G401 (cell line): ENCODE measurements at places on chromosomes 5 and 9. TPM values are rescaled to one million over a fixed set of nuclear protein-coding genes. Genes with fewer than 3 reads are reported as not detected.
A peak's percentile ranks its signal among the peaks of the same experiment; 100 is the strongest.

DNA sequence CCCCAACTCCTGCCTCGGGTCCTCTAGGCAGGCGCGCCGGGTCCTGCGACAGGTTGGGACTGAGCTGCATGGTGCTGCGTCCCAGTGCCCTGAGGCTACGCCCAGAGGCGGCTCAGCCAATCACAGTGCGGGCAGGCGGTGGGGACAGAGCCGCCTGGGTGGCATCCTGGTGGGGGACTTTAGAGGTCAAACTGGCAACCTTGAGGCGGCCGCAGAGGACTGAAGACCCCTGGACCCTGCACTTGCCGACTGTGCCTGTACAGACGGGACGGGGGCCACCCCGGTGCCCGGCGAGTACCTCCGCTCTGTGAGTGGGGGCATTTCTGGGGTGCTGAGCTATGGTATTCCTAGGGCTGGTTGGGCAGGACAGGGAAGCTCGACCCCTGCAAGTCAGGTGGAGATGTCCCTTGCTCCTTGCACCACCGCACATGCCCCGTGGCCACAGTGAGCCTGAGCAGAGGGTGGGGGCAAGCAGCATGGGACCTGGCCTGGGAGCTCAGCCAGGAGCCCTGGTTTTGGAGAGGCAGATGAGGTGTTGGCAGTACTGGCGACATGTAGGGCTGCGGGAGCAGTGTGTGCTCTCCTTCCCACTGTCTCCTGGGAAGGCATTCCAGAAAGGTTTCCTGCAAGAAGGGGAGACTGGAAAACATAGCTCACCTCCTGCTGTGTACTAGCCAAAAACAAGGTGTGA lies 45.5 kb downstream of the CTSL start:
- DNase-seq = no peak

GRCh38 chr9:135146766-135147473 lies 59.5 kb downstream of the OLFM1 start:
- DNase-seq = peak; percentile 56

Gene EQTN
- total RNA-seq = not detected in 2 replicates

- no peak for DNase-seq
These were observed 123.0 kb upstream of the MTAP start for GRCh38 chr9:21679432-21679831.

DNA sequence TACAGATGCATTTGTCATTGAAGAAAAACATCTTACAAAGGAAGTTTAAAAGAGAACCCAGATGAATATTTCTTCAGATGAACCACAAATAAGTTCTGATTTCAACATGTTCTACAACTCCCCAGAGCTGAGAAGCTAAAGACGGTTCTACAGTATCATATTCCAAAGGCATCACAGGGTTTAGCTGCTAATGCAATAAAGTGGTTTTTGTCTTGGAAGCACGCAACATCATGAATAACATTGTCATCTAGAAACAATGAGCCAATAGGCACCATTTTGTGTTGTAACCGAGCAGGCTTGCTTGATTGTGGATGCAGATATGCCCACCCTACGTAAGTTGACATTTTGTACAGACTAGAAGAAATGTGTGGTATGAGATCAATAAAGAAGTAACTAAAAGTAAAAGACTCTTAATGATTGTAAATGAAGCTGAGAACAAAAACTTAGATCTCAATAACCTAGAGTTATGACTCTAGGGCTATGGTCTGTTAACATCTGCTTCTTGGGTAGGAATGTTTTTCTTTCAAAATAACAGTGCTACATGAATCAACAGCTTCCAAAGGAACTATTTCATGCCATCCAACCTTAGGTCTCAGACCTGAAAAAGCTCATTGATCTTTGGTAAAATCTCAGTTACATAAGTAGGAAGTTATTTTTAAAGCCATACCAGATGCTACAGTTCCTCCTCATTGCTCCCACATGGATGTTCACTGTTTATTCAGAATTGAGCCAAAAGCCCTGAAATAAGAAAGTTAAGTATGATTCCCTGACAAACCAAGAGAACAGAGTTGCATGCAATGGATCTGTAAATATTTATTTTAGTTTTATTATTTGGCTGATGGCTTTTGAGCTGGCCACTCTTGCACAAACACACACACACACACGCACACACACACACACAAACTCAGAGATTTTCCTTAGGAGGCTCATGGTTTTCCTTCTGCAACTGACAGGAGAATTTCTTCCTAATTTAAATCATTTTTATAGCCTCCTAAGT lies 118.7 kb upstream of the SLCO6A1 start:
- DNase-seq = peak; percentile 10

Gene EIF4E1B
- not detected in 2 replicates for total RNA-seq

Gene SPINK7
- total RNA-seq = not detected in 2 replicates

- DNase-seq = no peak
These were observed 75.7 kb downstream of the GCNT4 start for GRCh38 chr5:74976651-74977050.

GRCh38 chr5:36701085-36701698 lies 94.8 kb downstream of the SLC1A3 start:
- no peak for DNase-seq

DNA sequence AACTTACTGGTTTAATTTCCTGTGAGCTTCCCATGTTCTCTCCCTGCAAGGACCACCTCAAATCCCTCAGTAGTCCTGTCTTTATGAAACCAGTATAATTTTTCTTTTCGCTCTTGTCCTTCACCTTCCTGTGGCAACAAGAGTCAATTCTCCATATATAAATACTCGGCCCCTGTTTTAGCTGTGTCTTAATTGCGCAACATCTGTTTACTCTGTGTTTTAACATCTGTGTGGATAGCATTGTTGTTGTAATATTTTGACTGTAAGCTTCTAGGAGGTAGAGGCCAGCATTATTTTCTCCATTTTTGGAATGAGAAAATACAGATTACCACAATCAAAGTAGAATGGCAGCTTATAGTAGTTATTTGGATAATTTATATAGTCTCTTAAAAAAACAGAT lies 30.2 kb upstream of the CDKN2B start:
- no peak for DNase-seq

DNA sequence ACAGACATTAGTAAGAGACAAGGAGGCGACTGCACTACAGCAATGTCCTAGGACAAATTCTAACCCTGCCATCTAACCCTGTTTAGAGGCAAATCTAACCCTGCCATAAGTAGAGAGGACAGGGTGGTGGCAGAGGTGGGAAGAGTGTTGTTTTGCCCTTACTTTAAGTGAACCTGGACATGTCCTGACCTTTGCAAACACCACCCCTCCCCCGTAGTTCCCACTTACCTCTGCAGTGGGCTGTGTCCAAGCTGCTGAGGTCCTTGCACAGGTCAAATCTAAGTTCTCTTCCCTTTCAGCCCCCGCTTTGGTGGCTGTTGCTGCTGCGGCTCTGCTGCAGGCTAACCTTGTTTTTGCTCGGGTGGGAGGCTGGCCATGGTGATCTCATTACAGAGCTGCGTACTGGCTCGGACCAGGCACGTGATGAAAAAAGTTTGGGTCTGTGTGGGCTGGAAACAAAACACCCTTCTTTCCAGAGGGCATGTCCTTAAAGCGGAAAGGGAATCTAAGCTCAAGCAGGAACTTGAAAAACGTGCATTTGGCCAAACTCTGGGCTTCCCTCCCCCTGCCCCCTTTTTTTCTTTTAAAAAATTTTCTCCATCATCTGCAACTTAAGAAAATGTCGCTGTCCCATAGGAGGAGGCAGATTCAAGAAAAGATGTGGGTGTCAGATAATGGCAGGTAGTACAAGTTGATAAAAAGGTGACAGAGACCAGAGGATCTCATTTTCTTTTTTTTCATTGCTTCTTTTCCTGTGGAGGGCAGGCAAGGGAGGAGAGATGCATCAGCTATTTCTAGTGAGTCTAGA lies at the start of gene FAXDC2:
Gene FAXDC2 (minus strand): TSS at position 349 of the 808 bp plus-strand sequence. CDS start 12,425 bp downstream, outside the sequence.
- peak; percentile 47 for DNase-seq

- DNase-seq = no peak
These were observed 511.5 kb downstream of the ZNF608 start for GRCh38 chr5:124234770-124235562.

Gene IFNA2
- total RNA-seq = not detected in 2 replicates

Gene WNK2
- total RNA-seq = 5.8 and 8.9 TPM in 2 replicates

DNA sequence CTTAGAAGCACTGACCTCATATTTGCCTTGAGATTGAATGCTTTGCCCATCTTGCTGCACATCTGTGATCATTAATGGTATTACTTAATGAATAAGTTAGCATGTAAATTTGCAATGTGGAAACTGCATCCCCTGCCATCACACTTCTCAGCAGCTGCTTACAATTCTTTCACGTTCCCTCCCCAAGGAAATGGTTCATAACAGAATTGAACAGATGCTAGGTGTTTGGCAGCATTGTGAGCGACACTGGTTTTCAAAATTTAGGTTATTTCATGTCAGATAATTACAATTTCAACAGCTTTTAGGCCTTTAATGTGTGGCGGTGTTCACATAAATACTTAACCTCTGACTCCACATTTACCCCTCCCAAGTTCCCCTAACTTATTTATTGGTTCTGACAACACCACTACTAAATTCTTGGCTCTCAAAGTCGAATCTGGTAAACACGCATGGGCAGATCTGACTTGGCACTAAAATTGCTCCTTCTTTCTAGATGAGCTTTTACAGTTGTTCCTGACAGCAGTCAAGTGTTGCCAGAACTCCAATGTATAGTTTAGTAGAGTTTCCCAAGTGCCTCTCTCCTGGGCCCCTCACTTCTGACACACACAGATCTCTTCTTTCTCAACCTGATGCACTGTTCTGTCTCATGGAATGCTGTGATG lies 46.8 kb downstream of the SLC1A3 start:
- no peak for DNase-seq

GRCh38 chr9:76610011-76610352 lies 151.0 kb downstream of the GCNT1 start:
- DNase-seq = no peak

Gene HCN1
- not detected in 2 replicates for total RNA-seq

Gene CCDC187
- total RNA-seq = 0.55 and 0.61 TPM in 2 replicates

GRCh38 chr9:18023332-18023731 lies 444.5 kb downstream of the SH3GL2 start:
- no peak for DNase-seq

DNA sequence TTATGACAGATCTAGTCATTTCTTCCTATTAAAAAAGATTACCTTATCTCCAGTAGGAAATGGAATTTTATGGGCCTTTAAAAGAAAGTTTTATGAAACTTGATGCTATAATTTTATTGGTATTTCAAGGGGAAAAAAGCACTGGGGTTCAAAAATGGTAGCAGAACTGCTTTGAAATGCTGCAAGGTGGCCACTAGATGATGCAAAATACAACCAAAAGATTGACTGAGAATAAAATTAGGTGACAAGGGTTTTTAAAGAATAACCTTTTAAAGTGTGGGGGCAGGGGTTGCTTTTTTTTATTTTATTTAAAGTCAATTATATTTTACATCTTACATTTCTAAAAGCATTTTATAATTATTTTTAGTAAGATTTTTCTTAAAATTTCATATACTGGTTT lies 61.7 kb downstream of the KLF9 start:
- DNase-seq = no peak

- DNase-seq = no peak
These were observed 300.2 kb upstream of the PANK3 start for GRCh38 chr5:168879331-168879730.

Gene ORM1
- not detected in 2 replicates for total RNA-seq

Gene NIPAL4
- 0.18 and 0.58 TPM in 2 replicates for total RNA-seq

Gene GNPDA1
- total RNA-seq = 196 and 216 TPM in 2 replicates

Gene SLCO6A1
- total RNA-seq = not detected in 2 replicates

- no peak for DNase-seq
These were observed 1.8 kb downstream of the PDLIM4 start for GRCh38 chr5:132259069-132259851.

DNA sequence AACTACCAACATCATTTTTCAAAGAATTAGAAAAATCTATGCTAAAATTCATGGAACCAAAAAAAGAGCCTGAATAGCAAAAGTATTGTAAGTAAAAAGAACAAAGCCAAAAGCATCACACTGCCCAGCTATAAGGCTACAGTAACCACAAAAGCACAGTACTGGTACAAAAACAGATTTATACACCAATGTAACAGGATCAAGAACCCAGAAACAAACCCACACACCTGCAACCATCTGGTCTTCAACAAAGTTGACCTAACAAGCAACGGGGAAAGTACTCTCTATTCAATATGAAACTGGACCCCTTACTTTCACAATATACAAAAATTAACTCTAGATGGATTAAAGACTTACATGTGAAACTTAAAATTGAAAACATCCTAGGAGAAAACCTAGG lies 94.2 kb upstream of the TARS1 start:
- no peak for DNase-seq

DNA sequence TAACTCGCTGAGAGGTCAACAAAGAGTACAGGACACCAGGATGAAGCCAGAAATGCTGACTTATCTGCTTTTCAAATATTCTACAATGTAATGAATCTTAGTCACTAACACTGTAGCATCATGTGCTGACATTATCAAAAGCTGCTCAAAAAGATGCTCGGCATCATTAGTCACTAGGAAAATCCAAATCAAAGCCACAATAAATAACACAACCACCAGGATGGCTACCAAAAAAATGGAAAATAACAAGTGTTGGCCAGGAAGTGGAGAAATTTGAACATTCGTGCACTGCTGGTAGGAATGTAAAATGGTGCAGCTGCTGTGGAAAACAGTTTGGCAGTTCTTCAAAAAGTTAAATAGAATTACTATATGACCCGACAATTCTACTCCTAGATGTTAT lies 269.1 kb downstream of the GLIS3 start:
- no peak for DNase-seq

DNA sequence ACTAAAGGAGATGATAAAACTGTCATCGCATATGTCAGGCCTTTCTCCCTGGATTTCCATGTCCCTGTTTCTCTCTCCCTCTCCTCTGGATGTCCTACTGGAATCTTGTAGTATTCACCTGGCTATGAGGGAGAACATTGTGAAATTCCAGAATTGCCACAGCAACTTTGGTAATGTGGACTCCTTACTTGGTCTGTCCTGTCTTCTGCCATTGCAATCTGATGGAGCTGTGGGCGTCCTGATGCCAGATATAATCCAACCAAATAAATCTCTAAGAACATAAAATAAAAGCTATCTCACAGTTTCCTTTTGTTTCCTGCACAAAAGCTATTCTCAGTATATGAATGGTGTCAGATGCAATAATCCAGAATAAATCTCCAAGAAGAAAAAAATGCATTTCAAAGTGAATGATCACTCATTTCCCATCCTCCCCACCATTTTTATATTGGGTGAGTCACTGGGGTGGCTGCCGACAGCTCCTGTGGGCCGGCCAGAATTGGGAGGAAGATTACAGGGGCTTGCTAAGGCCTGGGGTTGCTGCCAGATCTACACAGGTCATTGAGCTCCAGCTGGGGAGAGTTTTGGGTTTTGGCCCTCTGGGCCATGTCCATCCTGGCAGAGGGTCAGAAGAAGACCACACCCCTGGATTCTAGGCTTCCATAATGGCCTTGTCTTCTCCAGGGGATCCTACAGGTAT lies 160.7 kb upstream of the PITX1 start:
- DNase-seq = no peak

DNA sequence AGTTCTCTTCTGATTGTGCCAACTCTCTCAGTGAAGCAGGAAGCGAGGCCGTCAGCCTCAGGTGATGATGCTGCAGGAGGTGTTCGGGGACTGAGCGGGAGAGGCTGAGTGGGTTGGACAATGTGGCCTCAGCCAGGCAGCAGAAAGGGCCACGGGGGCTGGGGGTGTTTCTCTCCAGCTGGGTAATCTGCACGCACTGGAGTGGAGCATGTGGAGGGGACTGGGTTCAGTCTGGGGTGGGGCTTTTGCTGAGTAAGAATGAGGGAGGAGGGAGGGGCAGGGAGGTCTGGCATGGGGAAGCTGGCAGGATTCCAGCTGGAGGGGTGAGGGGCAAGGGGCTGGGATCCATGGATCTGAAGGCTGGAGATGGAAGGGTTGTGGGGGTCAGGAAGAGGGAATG lies 60.8 kb upstream of the PHYKPL start:
- DNase-seq = no peak

GRCh38 chr9:127856094-127856728 lies 1.8 kb upstream of the ENG start:
- no peak for DNase-seq
